Keratinocyte (primary cell): ENCODE measurements at places on chromosomes 12 and 14.

GRCh38 chr12:129486931-129487330 lies 416.9 kb downstream of the TMEM132D start:
- no peaks in the 10 kb centered on the region for H3K27me3 ChIP-seq
- H3K4me3 ChIP-seq, result no peak overlapping the region
- no peak for DNase-seq
- no peaks in the 10 kb centered on the region for H3K4me1 ChIP-seq
- no peak overlapping the region for H3K27ac ChIP-seq
- H3K36me3 ChIP-seq, result no peaks in the 10 kb centered on the region

- H3K4me1 ChIP-seq, result peaks cover 33% of the 10 kb centered on the region
- no peaks in the 10 kb centered on the region for H3K27me3 ChIP-seq
- DNase-seq, result no peak
- H3K4me3 ChIP-seq, result no peak overlapping the region
- H3K27ac ChIP-seq, result no peak overlapping the region
These were observed 6.1 kb downstream of the TM7SF3 start for GRCh38 chr12:27008081-27008480.

GRCh38 chr12:31961137-31961536 lies 1.9 kb downstream of the RESF1 start:
- no peaks in the 10 kb centered on the region for H3K27me3 ChIP-seq
- no peak overlapping the region for H3K4me3 ChIP-seq
- H3K27ac ChIP-seq, result no peak overlapping the region
- peaks cover 2% of the 10 kb centered on the region for H3K36me3 ChIP-seq
- H3K4me1 ChIP-seq, result peaks cover 16% of the 10 kb centered on the region

GRCh38 chr12:1047898-1048660 lies 57.1 kb downstream of the ERC1 start:
- no peaks in the 10 kb centered on the region for H3K27me3 ChIP-seq
- no peak overlapping the region for H3K4me3 ChIP-seq
- H3K36me3 ChIP-seq, result no peaks in the 10 kb centered on the region
- no peak for DNase-seq
- H3K4me1 ChIP-seq, result peaks cover 22% of the 10 kb centered on the region
- H3K27ac ChIP-seq, result no peak overlapping the region
